Left forelimb (tissue), 1 donor: ENCODE measurements at places on chromosomes 5 and 9.

GRCh38 chr9:100999906-101000544, 28.5 kb upstream of the PLPPR1 start:
- no peak for DNase-seq

GRCh38 chr9:108188976-108189375, 666.8 kb downstream of the ACTL7B start:
- DNase-seq = no peak

DNA sequence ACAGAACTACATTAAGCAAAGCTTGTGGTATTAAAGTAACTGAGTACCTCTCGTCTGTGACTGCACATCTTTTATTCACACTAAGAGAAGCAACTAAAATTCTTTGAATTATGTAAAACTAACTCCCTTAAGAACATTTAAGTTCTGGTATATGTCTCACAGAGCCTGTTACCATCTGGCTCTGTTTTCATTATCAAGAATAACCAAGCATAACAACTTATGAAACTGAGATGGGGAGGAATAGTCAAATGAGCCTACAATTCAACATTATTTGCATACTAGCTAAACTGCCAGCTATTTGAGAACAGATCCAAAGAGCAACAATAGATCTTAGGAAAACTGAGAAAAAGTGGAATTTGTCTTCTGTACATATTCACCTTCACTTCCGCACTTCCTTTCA, 25.3 kb upstream of the ISOC1 start:
- no peak for DNase-seq

GRCh38 chr5:112062181-112062580, 305.2 kb upstream of the NREP start:
- DNase-seq = no peak

DNA sequence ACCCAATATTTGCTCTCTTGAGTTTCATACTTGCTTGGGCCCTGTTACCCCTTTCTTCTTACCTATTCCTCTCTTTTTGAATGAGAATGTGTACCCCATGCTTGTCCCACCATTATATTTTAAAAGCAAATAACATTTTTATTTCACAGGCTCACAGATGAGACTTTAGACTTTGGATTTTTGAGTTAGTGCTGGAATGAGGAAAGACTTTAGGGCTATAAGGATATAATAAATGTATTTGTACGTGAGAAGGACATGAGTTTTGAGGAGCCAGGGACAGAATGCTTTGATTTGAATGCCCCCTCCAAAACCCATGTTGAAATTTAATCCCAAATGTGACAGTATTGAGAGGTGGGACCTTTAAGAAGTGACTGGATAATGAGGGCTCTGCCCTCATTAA, 33.1 kb upstream of the TNPO1 start:
- no peak for DNase-seq

- no peak for DNase-seq
Observed at GRCh38 chr5:174313615-174314014, 268.1 kb downstream of the NSG2 start.

DNA sequence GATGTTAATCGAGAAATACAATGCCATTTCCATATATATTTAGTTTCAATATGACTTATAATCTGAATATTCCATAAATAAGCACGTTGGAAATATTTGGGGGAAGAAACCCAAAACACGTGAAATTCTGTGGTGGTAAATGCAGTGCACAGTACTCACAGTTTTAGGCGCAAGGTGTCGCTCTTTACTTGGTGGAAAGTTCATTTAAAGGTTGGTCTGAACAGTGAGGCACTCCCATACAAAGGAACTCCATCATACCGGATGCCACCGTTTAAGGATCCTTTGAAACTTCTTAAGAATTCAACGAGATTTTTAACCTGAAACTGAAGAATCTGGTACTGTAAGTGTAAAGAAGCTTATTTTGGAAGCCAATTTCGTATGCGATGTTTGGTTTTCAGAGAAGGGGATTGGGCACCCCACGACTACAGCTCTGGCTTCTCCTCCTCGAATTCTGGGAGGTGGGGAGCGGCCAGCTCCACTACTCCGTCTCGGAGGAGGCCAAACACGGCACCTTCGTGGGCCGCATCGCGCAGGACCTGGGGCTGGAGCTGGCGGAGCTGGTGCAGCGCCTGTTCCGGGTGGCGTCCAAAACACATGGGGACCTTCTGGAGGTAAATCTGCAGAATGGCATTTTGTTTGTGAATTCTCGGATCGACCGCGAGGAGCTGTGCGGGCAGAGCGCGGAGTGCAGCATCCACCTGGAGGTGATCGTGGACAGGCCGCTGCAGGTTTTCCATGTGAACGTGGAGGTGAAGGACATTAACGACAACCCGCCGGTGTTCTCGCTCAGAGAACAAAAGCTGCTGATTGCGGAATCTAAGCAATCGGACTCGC, at the start of gene PCDHA11:
Gene PCDHA11 (plus strand): TSS at position 237 of the 834 bp plus-strand sequence. CDS start 147 bp downstream, at position 384.
- no peak for DNase-seq

DNA sequence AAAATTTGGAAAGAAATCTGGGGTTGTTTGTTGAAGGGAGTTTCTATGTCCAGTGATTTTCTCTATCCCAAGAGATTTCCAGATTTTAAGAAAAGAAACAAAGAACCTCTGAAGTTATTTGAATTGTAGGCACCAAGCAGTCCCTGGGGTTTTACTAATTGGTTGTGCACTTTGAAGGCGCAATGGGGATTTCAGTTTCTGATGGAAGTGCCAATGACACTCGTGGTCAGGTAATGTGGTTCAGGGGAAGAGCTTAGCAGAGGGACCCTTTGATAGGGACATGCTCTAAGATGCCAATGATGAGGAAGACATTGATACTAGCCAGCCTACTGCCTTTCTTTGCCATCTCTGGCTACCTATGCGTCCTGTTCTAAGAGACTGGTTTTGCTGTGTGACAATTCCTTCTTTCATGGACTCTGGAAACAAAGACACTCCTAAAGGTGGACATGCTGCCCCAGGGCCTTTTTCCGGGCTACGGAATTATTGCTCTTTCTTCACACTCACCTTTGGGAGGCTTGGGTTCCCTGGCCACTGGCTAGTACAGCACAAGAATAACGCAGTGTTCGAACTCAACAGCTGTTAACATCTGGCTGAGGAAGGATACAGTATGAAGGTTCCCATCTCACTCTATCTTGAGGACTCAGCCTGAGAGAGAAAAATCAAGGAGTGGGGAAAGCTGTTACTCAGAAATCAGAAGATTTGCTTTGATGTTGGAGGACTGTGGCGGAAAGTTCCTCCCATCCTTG, 6.9 kb upstream of the TRAF1 start:
- no peak for DNase-seq
